ENCODE measurements at places on chromosomes 7 and 10. TPM values are rescaled to one million over a fixed set of nuclear protein-coding genes. Genes with fewer than 3 reads are reported as not detected.

UPK3B gene
- 0.07 TPM for total RNA-seq

OR2A5 gene
- total RNA-seq: not detected

PROSER2 gene
- 15.0 TPM for total RNA-seq

ATRNL1 gene
- 35.1 TPM for total RNA-seq

PIP gene
- total RNA-seq: not detected

KCND2 gene
- total RNA-seq: 3.4 TPM

VSTM2A gene
- total RNA-seq: 0.15 TPM

SHOC2 gene
- 19.3 TPM for total RNA-seq

SORBS1 gene
- 12.7 TPM for total RNA-seq

TSPAN12 gene
- 19.5 TPM for total RNA-seq

RBM20 gene
- 0.15 TPM for total RNA-seq
